Mesenteric fat pad (tissue), 1 donor: ENCODE measurements at places on chromosomes 13 and 19. TPM values are rescaled to one million over a fixed set of nuclear protein-coding genes. Genes with fewer than 3 reads are reported as not detected.

- no peak for DNase-seq
Measured at GRCh38 chr13:98577836-98578285, 954 bp upstream of the STK24 start.

DNA sequence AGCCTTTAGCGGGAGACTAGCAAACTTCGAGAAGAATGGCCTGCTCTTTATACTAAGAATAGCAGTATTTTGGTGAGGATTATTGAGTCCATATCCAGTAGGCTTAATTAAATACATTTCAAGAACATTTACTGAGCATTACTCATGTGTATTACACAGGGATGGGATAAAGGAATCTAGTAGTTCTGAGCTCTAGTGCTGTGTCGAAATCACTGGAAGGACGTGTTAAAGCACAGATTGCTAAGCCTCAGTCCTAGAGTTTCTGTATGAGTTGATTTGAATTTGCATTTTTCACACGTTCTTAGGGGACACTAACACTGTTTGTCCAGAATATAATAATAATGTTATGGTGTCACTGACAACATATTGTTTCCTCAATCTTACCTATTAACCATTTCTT lies 9.0 kb downstream of the ZNF302 start:
- no peak for DNase-seq

DNA sequence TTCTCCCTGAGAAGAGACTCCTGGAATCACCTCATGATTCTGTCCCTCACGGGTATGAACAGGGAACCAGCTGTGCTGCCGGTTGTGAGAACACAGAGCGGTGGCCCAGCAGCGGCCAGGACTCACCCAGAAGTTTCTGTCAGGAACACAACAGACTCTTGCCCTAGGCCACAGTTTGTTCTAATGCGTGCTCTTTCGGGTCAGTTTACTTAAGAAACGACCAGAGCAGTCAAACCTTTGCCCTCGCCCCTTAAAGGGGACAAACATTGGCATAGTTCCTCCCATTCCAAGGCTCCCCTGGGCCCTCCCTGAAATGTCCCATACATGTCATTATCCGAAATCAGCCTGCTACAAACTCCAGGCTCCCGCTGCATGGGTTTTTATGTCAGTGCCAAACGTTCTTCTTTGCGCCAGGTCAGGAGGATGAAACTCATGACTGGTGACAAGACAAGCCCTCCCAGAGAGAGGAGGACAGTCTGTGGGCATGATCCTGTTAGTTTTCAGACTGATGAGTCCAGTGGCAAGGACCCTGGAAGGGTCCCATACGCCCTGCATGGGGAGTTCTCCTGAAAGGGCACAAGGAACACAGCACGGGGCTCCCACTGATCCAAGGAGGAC lies 18.3 kb downstream of the ZIC5 start:
- DNase-seq = no peak

DNA sequence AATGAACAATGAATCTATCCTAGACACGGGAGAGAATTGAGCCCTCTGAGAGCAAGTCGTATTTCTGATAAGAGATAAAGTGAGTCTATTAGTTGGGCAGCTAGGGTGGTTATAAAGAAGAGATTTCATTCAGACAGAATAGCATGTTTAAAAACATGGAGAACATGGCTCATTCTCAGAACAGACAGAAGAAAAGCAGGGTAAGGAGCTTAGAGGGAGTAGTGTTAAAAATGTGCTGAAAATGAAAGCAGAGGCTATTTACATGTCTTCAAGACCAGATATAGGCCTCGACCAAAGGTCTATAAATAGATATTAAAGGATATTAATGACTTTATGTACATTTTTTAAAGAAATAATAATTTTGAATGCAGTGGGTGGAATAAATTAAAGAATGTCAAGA lies 149.5 kb downstream of the SLITRK1 start:
- DNase-seq = no peak

- no peak for DNase-seq
Measured at GRCh38 chr19:3673506-3674439, 26.5 kb downstream of the PIP5K1C start.

DNA sequence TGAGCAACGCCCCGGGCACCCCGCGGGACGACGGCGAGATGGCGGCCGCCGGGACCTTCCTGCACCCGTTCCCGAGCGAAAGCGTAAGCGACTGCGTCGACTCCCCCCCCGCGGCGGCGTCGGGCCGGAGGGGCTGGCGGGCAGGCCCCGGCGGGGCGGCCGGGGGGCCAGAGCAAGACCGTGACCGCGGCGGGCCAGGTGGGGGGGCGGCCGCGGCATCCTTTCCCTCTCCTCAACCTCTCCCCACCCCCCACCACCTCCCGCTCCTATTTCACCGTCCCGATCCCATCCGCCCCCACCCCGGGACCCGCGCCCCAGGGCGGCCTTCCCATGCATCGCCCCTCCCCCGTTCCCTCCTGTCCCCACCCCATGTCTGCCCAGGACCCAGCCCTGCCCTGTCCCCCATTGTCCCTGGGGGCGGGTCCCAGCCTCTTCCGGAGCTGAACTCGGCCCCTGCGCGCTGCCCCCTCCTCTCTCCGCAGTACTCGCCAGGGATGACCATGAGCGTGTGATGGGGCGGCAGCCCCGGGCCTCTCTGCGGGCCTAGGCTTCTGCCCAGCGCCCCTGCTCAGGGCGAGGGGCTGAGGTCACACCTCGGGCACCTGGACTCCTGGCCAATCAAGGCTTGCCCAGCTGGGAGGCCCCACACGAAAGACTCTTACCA lies 4.1 kb downstream of the ISYNA1 start:
- no peak for DNase-seq

- DNase-seq = no peak
Measured at GRCh38 chr13:41085961-41086585, 24.8 kb downstream of the WBP4 start.

PEG3 gene
- 13.2 TPM for total RNA-seq

DNA sequence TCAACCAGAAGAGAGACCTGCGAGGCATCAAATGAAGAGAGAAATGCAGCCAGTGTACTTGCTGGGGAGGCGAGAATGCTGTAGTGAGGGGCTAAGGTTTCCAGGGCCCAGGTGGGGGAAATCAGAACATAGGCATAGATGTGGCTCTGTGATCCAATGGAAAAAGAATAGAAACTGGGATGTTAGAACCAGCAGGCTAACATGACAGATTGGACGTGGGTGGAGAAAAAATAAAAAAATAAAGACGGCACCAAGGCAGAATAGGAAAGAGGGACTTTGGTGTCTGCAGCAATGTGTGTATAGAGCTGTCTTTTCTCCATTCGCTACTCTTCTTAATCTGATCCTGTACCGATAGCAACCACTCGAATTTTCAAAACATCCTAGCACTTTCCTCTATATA lies 381.0 kb upstream of the NBEA start:
- no peak for DNase-seq

- no peak for DNase-seq
Measured at GRCh38 chr19:12166626-12167025, 3.7 kb downstream of the ZNF136 start.

PCDH9 gene
- 4.2 TPM for total RNA-seq

ADPRHL1 gene
- total RNA-seq = 2.1 TPM

GRCh38 chr19:2561895-2562294 lies 86.0 kb downstream of the GADD45B start:
- DNase-seq = no peak

DNA sequence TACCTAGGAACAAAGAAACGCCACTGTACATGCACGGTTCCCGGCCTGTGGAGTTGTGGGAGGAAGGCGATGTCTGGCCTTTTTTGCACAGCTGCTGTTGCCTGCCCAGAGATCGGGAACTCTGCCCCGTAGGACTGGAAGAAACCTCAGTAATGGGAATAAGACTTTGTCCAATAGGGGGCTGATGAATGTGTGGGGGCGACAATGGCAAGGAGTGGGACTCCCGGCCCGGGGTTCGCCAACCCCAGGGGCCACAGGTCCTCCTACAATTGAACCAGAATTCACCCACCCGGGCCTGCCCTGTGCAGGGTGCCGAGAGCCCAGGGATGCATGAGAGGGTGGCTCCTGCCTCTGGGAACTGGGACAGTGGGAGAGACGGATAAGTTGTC lies 2.0 kb upstream of the CEBPA start:
- peak; percentile 69 for DNase-seq

- DNase-seq = no peak
Measured at GRCh38 chr19:58277748-58278540, 811 bp upstream of the ZNF8 start.

KCTD15 gene
- 18.4 TPM for total RNA-seq

RPS19 gene
- total RNA-seq = 1,067 TPM

MBNL2 gene
- total RNA-seq = 80.0 TPM

GRCh38 chr19:29681422-29682235 lies 16.4 kb downstream of the PLEKHF1 start:
- DNase-seq = no peak

- no peak for DNase-seq
Measured at GRCh38 chr19:41076286-41076685, 12.0 kb upstream of the CYP2A13 start.

GIPC3 gene
- 1.8 TPM for total RNA-seq

DNA sequence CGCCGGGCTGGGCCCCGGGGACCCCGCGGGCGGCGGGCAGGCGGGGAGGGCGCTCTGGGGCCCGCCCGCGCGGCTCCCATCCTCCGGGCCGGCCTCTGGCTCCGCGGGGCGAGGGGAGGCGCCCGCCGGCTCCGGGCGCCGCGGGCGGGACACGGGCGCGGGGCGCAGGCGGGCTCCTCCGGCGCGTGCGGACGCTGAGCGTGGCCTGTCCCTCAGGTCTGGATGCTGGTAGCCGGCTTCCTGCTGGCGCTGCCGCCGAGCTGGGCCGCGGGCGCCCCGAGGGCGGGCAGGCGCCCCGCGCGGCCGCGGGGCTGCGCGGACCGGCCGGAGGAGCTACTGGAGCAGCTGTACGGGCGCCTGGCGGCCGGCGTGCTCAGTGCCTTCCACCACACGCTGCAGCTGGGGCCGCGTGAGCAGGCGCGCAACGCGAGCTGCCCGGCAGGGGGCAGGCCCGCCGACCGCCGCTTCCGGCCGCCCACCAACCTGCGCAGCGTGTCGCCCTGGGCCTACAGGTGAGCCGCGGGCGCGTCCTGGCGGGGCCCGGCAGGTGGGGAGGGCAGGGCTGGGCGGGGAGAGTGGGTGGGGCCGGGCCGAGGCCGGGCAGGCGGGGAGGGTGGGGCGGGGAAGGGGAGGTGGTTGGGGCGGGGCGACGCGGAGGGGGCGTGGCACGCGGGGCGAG lies 420 bp downstream of the IL17D start:
- no peak for DNase-seq
